ENCODE measurements at places on chromosomes 11 and 22. TPM values are rescaled to one million over a fixed set of nuclear protein-coding genes. Genes with fewer than 3 reads are reported as not detected.

The TIMM10B gene
- total RNA-seq, result 52.3 TPM

The OR8A1 gene
- not detected for total RNA-seq

DNA sequence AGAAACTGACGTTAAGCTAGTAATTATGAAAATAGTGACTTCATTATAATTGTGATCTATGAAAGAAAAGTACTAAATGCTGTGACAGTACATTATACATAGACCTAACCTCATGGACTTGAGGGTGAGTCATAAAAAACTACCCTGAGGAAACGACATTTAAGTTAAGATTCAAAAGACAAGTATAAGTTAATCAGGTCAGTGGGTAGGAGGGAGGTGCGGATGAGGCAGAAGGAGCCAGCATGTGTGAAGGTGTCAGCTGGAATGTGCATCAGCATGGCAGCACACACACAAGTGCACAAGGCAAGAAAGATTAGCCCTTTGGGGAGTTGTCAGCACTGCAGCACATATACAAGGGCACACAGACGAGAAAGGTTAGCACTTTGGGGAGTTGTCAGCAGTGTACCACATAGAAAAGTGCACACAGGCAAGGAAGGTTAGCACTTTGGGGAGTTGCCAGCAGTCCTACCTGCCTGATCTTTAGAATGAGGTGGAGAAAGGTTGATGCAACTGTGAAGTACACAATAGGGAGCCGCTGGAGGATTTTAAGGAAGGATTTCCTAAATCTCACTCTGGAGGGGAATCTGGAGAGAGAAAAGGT, 31.6 kb upstream of the CAVIN3 start:
- no peak overlapping the region for H3K27ac ChIP-seq
- peaks cover 8% of the 10 kb centered on the region for H3K4me1 ChIP-seq
- H3K4me3 ChIP-seq, result no peak overlapping the region
- no peak for DNase-seq

DNA sequence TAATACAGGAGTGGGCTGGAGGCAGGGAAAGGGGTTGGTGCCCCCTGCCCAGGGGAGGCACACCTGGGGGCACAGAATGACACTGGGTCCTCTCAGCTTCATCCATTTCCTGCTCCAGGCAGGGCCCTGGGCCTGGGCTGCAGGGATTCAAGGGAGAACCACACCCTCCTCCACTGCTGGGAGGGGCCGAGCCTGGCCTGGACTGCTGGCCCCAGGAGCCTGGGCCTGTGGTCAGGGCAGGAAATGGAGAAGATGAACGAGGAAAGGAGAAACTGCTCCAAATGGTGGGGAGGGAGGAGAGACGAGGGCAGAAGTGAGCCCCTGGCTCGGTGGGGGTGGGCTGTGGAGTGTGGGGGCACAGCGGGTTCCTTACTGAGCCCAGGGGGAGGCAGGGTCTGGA, 38.1 kb upstream of the KCNQ1OT1 start:
- H3K4me1 ChIP-seq, result peaks cover 11% of the 10 kb centered on the region
- H3K4me3 ChIP-seq, result no peak overlapping the region
- H3K27ac ChIP-seq, result peak overlapping the region; percentile 16
- no peak for DNase-seq
- no peaks in the 10 kb centered on the region for H3K27me3 ChIP-seq
- no peaks in the 10 kb centered on the region for H3K36me3 ChIP-seq

GRCh38 chr22:49247194-49247924, 580.3 kb downstream of the BRD1 start:
- H3K27me3 ChIP-seq, result peaks cover 14% of the 10 kb centered on the region
- no peak overlapping the region for H3K27ac ChIP-seq
- no peak for DNase-seq
- H3K4me3 ChIP-seq, result no peak overlapping the region
- H3K36me3 ChIP-seq, result no peaks in the 10 kb centered on the region
- H3K4me1 ChIP-seq, result no peaks in the 10 kb centered on the region

The LRRC55 gene
- not detected for total RNA-seq

The ZNF280A gene
- not detected for total RNA-seq

- H3K27me3 ChIP-seq, result peaks cover 39% of the 10 kb centered on the region
- no peak overlapping the region for H3K4me3 ChIP-seq
- H3K36me3 ChIP-seq, result no peaks in the 10 kb centered on the region
- no peak overlapping the region for H3K27ac ChIP-seq
- DNase-seq, result no peak
Observed at GRCh38 chr11:116603728-116604323, 169.0 kb downstream of the BUD13 start.

- H3K27me3 ChIP-seq, result no peaks in the 10 kb centered on the region
- no peak overlapping the region for H3K27ac ChIP-seq
- H3K4me3 ChIP-seq, result no peak overlapping the region
- no peak for DNase-seq
- H3K4me1 ChIP-seq, result peaks cover 16% of the 10 kb centered on the region
- H3K36me3 ChIP-seq, result peaks cover 12% of the 10 kb centered on the region
Observed at GRCh38 chr11:78069465-78069864, 5.8 kb downstream of the THRSP start.

- no peak for DNase-seq
- H3K4me1 ChIP-seq, result peaks cover 21% of the 10 kb centered on the region
- peaks cover 85% of the 10 kb centered on the region for H3K27me3 ChIP-seq
- H3K36me3 ChIP-seq, result peaks cover 15% of the 10 kb centered on the region
- H3K4me3 ChIP-seq, result no peak overlapping the region
Observed at GRCh38 chr11:64713016-64713707, 9.8 kb downstream of the NRXN2 start.

DNA sequence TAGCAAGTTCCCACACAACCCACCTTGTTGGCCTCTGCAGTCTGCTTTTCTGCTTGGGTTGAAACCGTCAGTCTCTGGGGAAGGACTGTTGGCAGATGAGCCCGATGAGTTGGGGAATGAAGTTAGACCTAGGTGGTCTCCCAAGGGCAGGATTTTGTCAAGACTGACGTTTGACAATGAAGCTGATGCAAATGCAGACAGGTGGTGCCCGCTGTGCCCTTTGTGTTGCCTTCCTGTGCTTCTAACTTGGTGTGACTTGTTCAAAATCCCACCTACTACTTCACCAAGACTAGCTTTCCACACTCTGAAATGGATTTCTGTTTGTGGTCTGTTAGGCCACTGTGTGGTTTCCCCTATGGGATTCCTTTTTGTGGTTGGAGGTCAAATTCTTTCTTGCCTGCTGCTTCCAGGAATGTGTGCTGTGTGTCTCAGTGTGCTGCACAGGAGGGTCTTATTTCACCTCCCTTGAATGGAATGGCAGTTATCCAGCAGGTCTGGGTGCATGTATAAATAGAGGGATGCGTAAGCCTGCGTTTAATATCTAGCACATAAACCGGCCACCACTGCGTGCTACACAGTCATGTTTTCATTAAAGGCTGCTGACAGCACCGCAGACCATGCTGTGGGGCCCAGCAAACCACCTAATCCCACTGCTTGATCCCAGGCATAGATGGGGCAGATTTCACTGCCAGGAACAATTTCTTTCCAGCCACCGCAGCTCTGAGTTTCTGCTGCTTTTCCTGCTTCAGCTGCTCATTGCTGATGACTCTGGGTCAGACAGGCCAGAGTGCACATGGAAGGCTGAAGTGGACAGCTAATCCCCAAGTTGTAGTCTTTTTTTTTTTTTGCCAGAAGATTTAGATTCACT, 44.8 kb downstream of the ADAMTS8 start:
- H3K4me1 ChIP-seq, result peaks cover 5% of the 10 kb centered on the region
- H3K27me3 ChIP-seq, result peaks cover 12% of the 10 kb centered on the region
- H3K36me3 ChIP-seq, result no peaks in the 10 kb centered on the region
- no peak overlapping the region for H3K4me3 ChIP-seq
- no peak for DNase-seq

DNA sequence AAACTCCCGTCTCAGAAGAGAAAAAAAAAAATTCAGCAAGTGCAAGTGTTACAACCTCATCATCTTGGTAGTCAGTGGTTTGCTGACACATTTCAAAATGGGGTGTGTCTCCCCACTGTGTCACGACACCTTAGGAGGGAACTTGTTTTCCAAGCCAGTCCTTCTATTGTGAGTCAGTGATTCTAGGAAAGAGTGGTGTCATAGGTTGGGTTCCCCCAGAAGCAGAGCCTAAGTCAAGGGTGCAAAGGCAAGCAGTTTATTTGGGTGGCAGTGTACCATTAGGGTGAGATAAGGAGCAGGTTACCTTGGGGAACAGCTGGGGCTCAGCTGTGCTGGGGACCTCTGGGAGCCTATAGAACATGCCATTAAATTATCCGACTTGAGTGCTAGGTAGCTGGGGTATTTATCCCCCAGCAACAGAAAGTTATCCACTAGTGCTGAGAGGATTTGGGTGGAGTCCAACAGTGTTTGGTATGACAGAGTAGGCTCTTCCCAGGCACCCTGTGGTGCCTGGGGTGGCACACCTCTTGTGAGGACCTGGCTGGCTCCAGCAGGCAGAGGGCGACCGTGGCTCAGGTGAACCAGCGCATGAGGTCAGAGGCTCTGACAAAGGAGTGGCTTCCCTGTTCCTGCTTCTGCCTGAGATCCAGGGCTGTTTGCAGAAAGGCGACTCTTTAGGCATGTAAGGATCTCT, 41.7 kb downstream of the KIAA1671 start:
- H3K36me3 ChIP-seq, result peaks cover 4% of the 10 kb centered on the region
- DNase-seq, result no peak
- H3K4me1 ChIP-seq, result peaks cover 11% of the 10 kb centered on the region
- no peak overlapping the region for H3K4me3 ChIP-seq
- peaks cover 39% of the 10 kb centered on the region for H3K27me3 ChIP-seq

- H3K27ac ChIP-seq, result no peak overlapping the region
- no peak overlapping the region for H3K4me3 ChIP-seq
- no peaks in the 10 kb centered on the region for H3K36me3 ChIP-seq
- DNase-seq, result no peak
Observed at GRCh38 chr11:45736424-45736823, 68.5 kb upstream of the SLC35C1 start.

GRCh38 chr11:94120946-94121345, 7.7 kb upstream of the PANX1 start:
- H3K36me3 ChIP-seq, result peaks cover 2% of the 10 kb centered on the region
- no peaks in the 10 kb centered on the region for H3K4me1 ChIP-seq
- peaks cover 12% of the 10 kb centered on the region for H3K27me3 ChIP-seq

DNA sequence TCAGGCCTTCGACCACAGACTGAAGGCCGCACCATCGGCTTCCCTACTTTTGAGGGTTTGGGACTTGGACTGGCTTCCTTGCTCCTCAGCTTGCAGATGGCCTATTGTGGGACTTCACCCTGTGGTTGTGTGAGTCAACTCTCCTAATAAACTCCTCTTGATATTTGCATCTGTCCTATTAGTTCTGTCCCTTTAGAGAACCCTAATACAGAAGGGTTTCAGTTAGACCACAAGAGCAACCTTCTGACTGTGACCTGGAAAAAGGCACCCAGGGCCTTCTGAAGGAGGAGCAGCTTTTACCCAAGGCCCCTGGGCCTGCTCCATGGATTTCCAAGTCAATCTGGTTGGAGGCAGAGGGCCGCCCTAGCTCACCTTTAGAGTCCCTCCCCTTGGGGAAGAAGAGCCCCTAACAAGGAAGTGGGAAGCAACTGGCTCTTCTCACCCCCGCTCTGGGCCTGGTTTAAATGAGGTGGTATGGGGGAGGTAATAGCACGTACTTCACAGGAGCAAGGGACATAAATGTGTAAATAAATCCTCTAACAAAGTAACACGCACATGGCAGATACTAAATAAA, 11.2 kb upstream of the CHST1 start:
- H3K27ac ChIP-seq, result no peak overlapping the region
- peaks cover 24% of the 10 kb centered on the region for H3K27me3 ChIP-seq
- no peaks in the 10 kb centered on the region for H3K36me3 ChIP-seq
- H3K4me3 ChIP-seq, result no peak overlapping the region
- no peak for DNase-seq
- peaks cover 2% of the 10 kb centered on the region for H3K4me1 ChIP-seq

- no peaks in the 10 kb centered on the region for H3K27me3 ChIP-seq
- H3K36me3 ChIP-seq, result no peaks in the 10 kb centered on the region
- DNase-seq, result no peak
Observed at GRCh38 chr11:64817476-64817875, 7.1 kb upstream of the MEN1 start.

DNA sequence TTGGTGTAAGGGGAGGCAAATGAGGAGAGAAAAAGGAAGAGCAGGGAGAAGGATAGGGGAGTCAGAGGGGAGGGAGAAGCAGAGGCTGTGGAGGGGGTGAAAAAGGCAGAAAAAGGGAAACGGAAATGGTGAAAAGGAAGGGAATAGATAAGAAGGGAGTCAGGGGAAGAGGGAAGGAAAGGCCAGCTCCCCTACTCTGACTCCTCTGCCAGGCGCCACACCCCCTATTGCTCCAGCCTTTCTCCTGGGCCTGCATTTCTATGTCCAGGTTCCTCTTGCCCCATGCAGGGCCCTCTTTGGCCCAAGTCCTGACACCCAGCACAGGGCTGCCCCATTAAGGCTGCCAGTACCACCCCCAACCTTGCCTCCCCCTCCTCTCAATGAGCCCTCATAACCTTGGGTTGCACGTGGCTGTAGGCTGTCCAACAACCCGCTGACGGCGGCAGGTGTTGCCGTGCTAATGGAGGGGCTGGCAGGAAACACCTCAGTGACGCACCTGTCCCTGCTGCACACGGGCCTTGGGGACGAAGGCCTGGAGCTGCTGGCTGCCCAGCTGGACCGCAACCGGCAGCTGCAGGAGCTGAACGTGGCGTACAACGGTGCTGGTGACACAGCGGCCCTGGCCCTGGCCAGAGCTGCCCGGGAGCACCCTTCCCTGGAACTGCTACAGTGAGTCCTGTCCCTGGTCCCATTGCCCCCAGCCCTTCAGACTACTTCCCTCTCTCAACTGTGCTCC, 3.4 kb upstream of the NHERF4 start:
- H3K4me1 ChIP-seq, result peaks cover 3% of the 10 kb centered on the region
- no peak for DNase-seq
- H3K36me3 ChIP-seq, result no peaks in the 10 kb centered on the region
- H3K27me3 ChIP-seq, result peaks cover 8% of the 10 kb centered on the region

- H3K36me3 ChIP-seq, result peaks cover 3% of the 10 kb centered on the region
- H3K4me1 ChIP-seq, result peaks cover 33% of the 10 kb centered on the region
- DNase-seq, result no peak
Observed at GRCh38 chr11:45982656-45983470, 60.4 kb downstream of the LARGE2 start.

The CCDC87 gene
- 0.63 TPM for total RNA-seq

DNA sequence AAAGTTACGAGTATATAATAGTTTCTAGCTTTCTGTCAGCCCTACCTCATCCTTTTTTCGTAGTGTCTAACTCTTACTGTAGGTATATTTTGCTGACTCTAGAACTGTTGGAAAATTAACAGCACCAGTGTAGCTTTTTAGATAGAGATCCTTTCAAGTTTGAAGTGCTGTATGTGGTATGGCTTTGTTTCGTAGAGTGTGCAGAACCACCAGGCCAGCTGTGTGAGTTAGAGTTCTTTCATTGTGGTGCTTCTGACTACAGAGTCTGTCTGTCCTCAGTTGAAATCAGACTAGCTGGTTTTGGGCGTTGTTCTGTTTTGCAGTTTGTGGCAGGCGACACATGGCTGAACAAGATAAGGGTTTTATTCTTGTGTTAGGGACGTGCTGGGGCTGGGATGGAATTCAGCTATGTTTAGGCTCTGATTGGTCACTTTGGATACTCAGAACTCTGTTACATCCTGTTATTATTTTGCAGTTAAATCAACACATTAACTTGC, 3.2 kb downstream of the ARHGEF12 start:
- peaks cover 27% of the 10 kb centered on the region for H3K4me1 ChIP-seq
- no peak for DNase-seq
- H3K27ac ChIP-seq, result peak overlapping the region; percentile 3
- peaks cover 41% of the 10 kb centered on the region for H3K27me3 ChIP-seq

The CHADL gene
- total RNA-seq, result 1.6 TPM

- no peak overlapping the region for H3K4me3 ChIP-seq
- no peaks in the 10 kb centered on the region for H3K36me3 ChIP-seq
- peaks cover 8% of the 10 kb centered on the region for H3K4me1 ChIP-seq
- DNase-seq, result no peak
Observed at GRCh38 chr22:22109693-22110466, 127.3 kb upstream of the TOP3B start.

The CCDC81 gene
- 0.63 TPM for total RNA-seq

All from T-helper 17 cell (primary cell).